NCI-H460 (cell line): ENCODE measurements at places on chromosomes 12 and 14.
A peak's percentile ranks its signal among the peaks of the same experiment; 100 is the strongest.

DNA sequence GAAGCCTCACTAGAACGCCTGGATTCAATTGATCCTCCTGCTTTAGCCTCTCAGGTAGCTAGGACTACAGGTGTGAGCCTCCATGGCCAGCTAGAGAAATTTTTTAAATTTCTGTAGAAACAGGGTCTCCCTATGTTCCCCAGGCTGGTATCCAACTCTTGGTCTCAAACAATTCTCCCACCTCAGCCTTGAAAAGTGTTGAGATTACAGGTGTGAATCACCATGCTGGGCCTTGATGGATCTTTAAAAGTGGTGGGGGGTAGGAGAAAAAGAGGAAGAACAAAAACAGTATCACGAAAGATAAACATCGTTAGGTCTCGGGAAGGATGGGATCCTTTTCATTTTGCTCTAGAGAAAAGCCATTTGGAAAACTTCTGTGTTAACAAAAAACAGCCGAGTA lies 4.5 kb downstream of the GYS2 start:
- DNase-seq: no peak

DNA sequence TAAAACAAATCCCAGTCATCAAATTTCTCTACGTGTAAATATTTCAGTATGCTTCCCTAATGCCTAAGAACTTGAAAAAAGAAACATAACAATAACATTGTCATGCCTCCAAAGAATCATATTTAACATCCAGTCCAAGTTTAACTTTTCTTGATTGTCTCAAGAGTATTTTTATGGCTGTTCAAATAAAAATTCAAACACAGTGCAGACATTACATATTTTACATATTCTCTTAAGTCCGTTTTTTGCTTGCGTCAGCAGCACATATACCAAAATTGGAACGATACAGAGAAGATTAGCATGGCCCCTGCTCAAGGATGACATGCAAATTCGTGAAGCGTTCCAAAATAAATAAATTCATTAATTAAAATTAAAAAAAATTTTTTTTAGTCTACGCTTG lies 23.3 kb upstream of the EEA1 start:
- DNase-seq: no peak

DNA sequence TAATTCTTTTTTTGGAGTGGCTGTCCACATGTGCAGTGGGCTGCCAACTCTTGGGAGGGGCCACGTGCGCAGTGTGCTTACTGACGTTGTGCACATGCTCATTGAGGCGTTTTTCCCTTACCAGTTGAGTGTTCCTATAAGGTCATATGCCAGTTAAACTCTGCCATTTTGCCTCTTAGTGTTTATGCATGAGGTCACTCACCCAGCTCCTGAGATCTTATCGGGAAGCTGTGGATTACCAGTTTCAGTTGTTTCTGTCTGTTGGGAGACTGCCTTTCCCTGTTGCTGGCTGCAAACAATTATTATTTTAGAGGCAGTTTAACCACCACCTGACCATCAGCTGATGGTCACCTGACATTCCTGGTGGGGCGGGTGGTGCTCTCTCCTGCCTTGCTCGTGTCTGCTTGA lies 16.1 kb upstream of the KIF21A start:
- no peak for DNase-seq

GRCh38 chr12:91667694-91668093 lies 478.0 kb downstream of the BTG1 start:
- DNase-seq: no peak

- no peak for DNase-seq
Measured at GRCh38 chr14:80664576-80664975, 277.0 kb downstream of the CEP128 start.

DNA sequence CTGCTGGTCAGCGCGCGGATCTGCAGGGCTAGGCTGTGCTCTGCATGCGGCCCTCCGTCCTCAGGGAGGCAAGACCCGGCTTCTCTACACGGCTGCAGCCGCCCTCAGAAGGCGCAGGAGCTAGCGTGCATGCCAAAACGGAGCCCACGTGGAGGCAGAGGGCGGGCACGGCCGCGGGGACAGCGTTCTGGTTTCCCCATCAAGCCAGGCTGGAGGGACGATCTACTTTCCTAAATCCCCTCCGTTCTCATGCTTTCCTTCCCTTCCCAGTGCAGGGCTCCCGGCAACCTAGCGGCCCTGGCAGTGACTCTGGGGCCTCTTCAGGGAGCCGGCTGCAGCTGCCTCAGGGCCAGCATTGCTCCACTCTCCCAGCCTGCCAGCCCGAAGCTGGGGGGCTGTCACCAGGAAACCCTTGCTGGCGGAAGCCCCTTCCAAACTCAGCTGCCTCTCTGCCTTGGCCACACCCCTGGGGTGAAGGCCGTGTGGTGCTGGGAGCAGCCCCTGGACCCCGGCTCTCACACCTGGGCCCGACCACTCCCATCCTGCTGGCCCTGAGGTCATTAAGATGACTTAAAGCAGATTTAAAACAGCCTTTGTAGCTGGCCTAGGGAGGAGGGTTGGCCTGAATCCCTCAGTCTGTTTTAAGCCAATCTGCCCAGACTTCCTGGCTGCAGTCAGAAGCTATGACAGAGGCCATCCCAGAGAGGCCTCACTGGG lies 9.2 kb upstream of the GOLGA3 start:
- DNase-seq: no peak

DNA sequence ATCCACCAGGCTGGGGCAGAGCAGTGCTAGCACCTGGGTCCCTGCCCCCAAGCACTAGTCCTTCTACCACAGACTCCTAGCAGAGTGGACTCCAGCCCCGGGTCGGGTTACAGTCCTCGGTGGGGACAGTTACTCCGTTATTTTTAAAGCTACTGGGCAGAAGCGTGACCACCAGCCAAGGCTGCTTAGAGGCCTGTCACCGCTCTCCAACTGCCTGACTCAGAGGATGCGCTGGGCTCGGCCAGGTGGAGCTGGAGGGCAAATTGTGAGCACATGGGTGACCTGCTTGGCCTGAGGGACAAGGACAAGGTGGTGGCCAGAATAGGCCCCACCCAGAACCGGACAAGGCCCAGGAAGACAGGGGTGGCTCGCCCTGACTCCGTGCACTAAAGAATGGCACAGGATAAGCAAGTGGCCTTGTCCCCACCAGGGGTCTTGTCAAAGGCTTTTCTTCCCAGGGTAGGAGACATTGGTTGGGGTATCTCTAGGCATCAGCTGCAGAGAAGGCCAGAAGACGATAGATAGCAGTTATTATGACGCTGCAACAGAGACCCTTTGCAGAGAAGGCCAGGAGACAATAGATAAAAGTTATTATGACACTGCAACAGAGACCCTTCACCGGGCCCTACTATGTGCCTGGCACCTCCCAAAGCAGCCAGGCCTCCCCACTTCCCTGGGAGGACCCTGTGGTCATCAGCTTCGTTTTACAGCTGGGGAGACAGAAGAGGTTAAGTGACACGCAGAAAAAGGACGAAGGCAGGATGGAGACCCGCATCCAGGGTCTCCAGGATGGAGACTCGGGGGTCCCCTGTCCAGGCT lies 1.6 kb downstream of the ABCB9 start:
- no peak for DNase-seq

GRCh38 chr12:118884226-118884625 lies 97.1 kb upstream of the SRRM4 start:
- no peak for DNase-seq

DNA sequence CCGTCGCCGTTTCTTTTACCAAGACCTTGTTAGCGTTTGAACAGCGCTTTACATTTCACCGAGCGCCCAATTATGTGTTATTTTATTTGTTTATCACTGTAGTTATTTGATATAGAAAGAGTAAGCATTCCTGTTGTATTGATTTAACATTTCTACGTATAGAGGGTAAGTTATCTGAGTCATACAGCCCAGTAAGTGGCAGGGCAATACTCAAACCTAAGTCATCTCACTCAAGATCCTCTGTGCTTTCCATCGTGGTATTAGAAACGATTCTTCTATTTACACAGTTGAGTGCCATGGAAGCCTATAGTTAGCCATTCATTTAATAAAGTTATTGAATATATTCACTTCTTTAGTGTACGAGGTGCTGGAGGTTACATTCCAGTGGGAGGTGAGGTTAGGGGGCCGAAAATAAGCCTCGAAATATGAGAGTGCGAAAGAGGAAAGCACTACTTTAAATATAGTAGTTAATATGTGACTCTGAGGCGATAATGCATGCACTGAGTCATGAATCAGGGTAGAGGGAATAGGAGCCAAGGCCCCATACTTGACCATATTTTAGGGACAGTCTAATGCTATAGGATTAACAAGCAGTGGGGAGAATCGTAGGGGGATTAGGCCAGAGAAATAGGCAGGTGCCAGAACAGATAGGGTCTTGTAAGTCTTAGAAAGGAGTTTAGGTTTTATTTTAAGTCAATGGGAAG lies 629 bp downstream of the RAD51AP1 start:
- no peak for DNase-seq

- DNase-seq: no peak
Measured at GRCh38 chr12:104953323-104953722, 4.8 kb downstream of the SLC41A2 start.

DNA sequence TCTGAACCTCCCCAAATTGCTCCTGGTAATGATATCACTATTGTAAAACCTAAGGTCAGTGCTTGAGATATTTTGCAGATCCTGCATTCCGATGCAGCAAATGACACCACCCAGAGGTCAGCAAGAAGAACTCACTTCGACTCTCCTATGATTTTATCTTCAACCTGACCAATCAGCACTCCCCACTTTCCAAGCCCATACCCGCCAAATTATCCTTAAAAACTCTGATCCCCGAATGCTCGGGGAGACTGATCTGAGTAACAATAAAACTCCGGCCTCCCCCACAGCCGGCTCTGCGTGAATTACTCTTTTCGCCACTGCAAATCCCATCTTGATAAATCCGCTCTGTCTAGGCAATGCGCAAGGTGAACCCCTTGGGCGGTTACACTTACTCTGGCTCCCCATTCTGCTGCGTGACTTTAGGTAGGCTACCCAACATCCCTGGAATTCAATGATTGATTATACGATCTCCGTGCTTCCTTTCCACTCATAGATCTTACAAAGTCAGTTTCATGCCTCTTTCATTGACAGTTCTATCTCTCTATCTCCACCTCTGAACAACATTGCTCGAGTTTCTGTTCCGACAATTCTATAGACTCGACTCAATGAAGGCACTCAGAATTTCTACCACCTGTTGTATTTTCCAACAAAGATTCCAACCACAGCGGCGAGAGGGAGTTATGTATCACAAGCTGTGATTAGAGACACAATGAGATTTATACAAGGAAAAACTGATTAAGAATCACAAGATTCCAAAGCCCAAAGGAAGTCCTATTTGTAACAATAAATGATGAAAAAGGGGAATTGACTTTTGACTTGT lies 939 bp downstream of the NPC2 start:
- peak; percentile 40 for DNase-seq

- no peak for DNase-seq
Measured at GRCh38 chr12:8828257-8829124, 6.1 kb downstream of the A2ML1 start.

DNA sequence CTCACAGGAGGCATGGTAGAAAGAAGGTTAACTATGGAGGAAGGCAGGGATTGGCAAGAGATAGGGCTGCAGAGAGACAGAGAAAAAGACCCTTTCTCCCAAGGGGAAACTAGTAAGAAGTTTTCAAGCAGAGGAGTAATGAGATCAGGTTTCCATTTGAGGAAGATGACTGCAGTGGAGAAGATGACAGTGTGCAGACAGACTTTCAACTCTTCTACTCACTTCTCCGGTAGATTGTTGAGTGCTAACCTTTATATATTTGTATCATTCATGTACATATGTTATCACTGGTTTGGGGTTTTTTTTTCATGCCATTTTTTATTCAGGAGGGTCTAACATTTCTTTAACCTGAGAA lies 5.9 kb upstream of the B3GNT4 start:
- DNase-seq: no peak

- DNase-seq: no peak
Measured at GRCh38 chr12:122928404-122929147, 32.7 kb upstream of the VPS37B start.

- DNase-seq: no peak
Measured at GRCh38 chr12:75477137-75477536, 3.4 kb upstream of the GLIPR1 start.

DNA sequence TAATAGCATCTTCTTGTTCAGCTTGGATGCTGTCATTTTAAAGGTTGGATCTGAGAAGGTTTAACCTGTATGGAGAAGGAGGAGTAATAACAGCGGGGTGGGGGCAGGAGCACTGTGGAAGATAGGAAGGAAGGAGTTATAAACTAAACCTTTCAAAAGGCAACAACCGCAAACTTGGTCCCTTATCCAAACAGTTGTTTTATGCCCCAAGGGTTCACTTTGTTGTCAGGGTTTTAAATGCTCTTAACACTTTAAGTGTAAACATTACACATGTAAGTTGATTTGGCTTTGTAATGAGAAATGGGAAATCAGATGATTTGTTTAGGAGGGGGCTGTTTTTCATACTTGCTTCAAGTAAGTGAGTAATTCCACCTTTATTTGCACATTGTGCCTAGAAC lies 3.0 kb downstream of the NPAS3 start:
- DNase-seq: no peak

DNA sequence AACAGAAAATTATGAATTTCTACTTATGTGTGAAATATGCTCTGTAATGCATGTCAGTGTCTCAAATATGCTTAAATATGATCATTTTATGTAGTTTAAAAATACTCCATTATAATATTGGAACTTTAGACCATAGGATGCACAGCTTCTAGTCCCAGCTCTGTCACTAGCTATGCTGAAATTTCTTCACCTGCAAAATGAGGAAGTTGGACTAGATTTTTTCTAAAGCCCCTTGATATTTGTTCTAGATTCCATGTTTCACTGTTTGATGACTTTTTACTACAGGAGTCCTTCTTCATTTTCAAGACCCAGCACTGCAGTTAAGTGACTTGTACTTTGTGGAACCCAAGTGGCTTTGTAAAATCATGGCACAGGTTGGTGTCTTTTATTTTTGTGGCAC lies 90.1 kb downstream of the LRRK2 start:
- DNase-seq: no peak

GRCh38 chr14:50666772-50667683 lies 1.1 kb downstream of the SAV1 start:
- DNase-seq: peak; percentile 56

DNA sequence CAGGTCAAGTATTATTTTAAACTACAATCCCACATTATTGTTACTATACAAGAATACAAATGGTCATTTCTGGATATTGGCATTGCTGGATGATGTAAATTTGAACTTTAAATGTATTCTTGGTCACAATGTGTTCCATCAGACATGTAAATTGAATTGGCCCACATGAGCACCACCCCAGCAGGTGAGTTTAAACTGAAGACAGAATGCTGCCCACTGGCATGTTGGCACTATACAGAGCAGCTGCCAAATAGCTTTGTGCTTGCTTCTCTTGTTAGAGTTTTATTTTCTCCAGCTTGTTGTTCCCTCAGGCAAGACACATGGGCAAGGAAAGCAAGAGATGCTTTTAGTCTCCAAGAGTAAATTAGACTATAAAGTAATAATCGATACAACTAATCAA lies 98.6 kb downstream of the C12orf50 start:
- no peak for DNase-seq

- no peak for DNase-seq
Measured at GRCh38 chr12:62859321-62859737, 75.6 kb downstream of the PPM1H start.

DNA sequence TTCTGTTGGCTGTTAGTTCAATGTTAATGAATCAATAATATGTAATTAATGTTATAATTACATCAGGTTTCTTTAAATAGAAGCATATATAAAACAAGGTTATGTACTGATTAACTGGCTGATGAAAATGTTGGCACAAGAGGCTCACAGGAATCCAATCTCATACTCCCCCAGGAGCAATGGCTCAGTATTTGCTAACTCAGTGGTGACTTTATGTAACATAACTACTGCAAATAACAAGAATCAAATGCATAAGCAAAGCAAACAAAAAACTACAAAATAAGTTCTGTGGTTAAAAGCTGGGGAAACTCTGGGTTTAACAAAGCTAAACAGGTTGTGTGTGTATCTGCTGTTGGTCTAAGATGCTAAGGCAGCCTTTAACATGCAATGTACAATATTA lies 27.7 kb upstream of the BBS10 start:
- DNase-seq: no peak
